ENCODE measurements at places on chromosomes 7 and 10. TPM values are rescaled to one million over a fixed set of nuclear protein-coding genes. Genes with fewer than 3 reads are reported as not detected.

DNA sequence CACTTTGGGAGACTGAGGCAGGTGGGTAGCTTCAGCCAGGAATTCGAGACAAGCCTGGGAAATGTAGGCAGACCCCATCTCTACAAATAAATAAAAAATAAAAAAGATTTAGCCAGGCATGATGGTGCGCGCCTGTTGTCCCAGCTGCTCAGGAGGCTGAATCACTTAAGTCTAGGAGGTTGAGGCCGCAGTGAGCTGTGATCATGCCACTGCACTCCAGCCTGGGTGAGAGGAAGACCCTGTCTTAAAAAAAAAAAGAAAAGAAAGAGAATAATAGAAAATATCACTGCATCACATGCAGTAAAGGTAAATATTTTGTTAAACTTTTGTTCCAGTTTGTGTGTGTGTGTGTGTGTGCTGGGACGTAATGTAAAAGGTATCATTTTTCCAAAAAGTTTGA, 3.0 kb downstream of the STRIP2 start:
- DNase-seq: no peak

- DNase-seq: no peak
Observed at GRCh38 chr10:69861251-69862240, 59.8 kb downstream of the COL13A1 start.

DNA sequence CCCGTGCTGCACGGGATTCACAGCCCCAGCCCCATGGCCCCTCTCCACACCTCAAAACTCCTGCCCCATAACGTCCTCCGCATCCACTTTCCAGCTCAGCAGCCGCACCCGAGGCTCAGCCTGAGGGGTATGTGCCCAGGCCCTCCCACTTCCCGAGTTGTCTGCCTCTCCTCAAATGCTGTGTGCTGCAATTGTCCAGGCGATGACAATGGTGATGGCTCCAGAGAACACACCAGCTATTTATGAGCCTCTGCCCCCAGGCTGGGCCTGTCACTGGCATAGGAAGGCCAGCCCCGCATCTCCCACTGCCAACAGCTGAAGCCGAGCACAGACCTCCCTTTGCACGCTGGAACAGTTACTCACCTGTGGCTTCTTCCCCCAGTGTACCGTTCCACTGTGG, 2.4 kb upstream of the LDB3 start:
- DNase-seq: no peak

DNA sequence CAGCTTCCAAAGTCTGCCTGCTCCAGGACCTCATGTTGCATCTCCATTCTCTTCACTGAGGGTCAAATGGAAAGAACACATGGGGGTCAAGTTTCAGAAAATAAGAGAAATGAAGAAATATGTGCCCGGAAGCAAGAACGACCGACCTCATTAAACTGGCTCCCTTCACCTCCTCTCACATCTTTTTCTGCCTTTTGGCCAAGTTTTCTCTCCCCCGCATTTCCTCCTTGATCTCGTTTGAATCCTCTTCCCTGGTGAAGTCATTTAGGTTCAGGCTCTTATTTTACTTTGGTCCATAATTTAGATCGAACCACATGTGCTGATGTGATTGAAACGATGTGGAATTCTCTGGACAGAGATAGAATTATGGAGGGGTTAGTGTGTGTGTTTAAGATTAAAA, 44.2 kb downstream of the EGFR start:
- DNase-seq: no peak

- DNase-seq: peak; percentile 52
Observed at GRCh38 chr7:139777133-139777891, 486 bp downstream of the HIPK2 start.

- DNase-seq: no peak
Observed at GRCh38 chr7:12032146-12032545, 178.9 kb upstream of the TMEM106B start.

DNA sequence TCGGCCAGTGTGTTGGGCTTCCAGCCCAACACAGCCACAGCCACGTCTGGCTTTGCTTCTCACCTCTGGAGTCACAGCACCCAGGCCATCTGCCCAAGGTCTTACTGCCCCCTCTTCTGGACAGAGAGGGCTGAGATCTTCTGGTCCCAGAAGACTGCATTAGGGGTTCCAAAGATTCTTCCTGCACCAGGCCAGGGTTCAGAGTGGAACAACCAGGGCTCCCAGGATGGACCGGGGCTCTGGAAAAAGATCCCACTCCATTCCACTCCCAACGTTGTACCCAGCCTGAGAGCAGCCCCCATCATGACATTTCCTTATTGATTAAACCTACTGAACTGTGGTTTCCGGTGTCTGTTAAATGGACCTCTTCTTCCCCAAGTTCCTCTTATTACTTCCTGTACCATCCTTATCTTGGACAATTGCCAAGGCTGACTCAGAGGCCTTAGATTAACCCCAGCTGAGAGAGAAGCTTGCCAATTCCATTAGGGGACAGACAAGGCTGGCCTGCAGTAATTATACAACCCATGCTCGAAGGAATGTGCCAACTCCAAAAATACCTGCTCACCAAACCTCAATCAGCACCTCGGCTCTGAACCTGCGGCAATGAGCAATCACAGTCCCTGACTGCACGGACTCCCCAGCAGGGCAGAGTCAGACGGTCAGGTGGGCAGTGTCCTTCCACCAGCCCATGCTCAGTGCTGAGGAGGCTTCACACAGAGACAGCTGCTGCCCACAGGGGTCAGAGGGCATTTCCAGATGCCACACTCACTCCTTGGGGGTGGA, 47.9 kb upstream of the NPFFR1 start:
- DNase-seq: peak; percentile 49

GRCh38 chr7:106452031-106452851, 167.5 kb upstream of the NAMPT start:
- DNase-seq: no peak

DNA sequence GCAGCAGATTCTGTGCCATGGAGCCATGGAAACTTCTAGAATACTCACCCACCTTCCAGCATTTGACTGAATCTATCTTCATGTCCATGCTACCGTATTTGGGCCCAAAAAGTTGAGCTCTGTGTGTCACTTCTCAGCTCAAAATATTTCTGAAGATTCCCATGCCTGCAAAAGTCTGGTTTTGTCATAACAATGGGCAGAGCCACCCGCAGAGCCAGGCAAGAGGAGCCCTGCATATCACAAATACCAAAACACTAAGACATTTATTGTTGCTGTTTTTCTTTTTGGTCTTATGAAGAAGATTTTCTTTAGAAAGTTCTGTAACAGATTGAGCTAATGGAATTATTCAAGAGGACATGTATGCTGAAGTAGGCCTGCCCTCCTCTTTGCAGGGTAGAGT, 68.1 kb downstream of the PRTFDC1 start:
- no peak for DNase-seq

- DNase-seq: no peak
Observed at GRCh38 chr7:47496056-47496665, 85.8 kb downstream of the TNS3 start.

- no peak for DNase-seq
Observed at GRCh38 chr10:79295563-79295962, 51.7 kb upstream of the PPIF start.

DNA sequence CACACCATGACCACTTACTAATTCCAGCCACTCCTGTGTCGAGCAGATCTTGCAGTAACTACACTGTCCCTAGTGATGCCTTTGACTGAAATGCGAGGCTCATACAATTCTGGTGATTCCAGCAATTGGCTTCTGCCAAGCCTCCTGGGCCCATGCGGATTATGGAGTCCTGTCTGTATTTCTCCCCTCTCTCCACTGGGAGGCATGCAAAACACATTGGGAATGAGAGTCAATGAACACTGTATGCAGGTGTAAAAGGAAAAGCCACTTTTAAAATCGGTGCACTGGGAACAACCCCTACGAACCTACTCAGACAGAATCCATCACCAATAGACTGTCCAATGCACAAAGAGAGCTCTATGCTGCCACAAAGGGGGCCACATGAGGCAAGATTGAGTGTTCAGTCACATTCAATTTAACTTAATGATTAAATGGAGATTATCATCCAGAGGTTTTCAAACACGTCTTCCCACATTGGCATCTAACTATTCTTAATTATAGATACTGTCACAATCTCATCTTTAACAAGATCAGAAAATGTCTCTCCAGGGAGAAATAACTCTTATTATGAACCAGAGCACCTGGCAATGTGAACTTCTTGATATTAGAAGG, 550.6 kb downstream of the GLRX3 start:
- no peak for DNase-seq

- no peak for DNase-seq
Observed at GRCh38 chr7:7665031-7665430, 24.5 kb downstream of the UMAD1 start.

GRCh38 chr10:93954726-93955363, 38.9 kb upstream of the PLCE1 start:
- DNase-seq: no peak

GRCh38 chr7:43351683-43352082, 231.2 kb upstream of the STK17A start:
- no peak for DNase-seq

DNA sequence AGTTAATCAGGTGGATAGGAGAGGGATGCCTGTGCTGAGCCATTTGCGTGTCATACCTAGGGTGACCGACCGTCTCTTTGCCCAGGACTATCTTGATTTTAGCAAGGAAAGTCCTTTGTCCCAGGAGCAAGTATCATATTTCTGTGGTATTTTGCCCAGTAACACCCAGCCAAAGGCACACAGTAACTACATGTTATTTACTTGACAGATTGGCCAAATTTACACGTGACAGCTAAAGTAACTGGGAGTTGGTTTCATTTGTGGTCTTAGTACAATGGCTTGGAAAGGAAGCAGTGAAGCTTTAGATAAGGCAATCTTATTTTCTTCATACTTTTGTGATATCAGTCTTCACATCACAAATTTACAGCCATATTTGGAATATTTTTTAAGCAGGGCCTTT, 142.1 kb downstream of the JCAD start:
- no peak for DNase-seq

- DNase-seq: peak; percentile 72
Observed at GRCh38 chr10:76303682-76304316, 872.4 kb downstream of the LRMDA start.

- no peak for DNase-seq
Observed at GRCh38 chr7:47290466-47290865, 291.4 kb downstream of the TNS3 start.

The SUGCT gene
- total RNA-seq: 5.0 TPM

The PNLIP gene
- total RNA-seq: not detected

The PCBD1 gene
- total RNA-seq: 123 TPM

The AGR2 gene
- total RNA-seq: not detected

The OR13A1 gene
- not detected for total RNA-seq

The ANKRD61 gene
- total RNA-seq: not detected

The VSTM4 gene
- total RNA-seq: 21.1 TPM

The EXOSC1 gene
- total RNA-seq: 14.9 TPM

The ZPBP gene
- not detected for total RNA-seq

The EMX2 gene
- total RNA-seq: 0.25 TPM

The HOXA4 gene
- not detected for total RNA-seq

Data from left ventricle myocardium inferior (tissue), 1 donor.